CD8-positive, alpha-beta T cell (primary cell): ENCODE measurements at places on chromosomes 16 and 17.

- DNase-seq, result no peak
These were observed 154.0 kb upstream of the SDK2 start for GRCh38 chr17:73798111-73798748.

- no peak for DNase-seq
These were observed 36.3 kb upstream of the CDH1 start for GRCh38 chr16:68700831-68701230.

DNA sequence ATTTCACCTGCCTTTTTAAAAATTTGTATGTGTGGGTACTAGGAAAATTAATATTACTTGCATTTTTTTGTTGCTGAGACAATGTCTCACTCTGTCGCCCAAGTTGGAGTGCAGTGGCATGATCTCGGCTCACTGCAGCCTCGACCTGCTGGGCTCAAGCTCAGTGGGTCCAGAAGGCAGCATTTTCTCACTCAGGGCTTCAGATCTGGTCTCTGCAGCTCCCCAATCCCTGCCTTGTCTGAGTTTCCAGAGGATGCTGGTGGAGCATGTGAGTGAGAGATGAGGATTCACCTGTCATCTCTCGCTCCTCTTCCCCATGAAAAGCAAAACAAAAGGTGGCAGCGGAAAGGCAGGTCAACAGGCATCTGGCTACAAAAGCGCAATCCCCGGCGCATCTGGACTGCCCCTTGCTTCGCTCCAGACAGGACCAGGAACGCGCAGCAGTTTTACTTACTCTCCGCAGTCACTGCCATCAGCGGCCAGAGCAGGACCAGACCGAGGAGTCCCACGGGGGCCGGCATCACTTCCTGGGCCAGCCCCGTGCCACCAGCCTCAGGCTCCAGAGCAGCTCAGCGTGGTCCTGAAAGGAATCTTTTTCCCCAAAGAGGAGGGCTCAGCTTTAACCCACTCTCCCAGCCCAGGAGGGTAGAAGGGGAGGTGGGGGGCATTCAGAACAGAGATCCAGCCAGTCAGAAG lies 59.9 kb downstream of the LITAF start:
- DNase-seq, result no peak

- no peak for DNase-seq
These were observed 29.7 kb downstream of the SLC5A11 start for GRCh38 chr16:24875466-24875865.

DNA sequence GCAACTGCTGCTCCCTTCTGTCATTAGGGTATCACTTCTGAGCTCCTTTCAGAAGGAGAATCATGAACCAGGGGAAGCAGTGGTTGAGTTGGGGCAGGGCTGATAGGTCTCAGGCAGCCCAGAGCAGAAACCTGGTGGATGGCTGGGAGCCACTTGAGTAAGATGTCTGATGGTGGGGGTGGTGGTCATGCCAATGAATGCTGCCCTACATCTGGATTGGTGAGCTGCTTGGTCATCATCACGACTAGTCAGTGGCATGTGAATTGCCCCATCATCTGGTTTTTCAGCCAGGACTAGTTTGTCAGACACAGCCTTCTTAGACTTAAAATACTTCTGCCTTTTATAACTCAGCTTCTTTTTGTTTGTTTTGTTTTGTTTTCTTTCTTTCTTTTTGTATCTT lies 2.6 kb downstream of the GID4 start:
- DNase-seq, result no peak

DNA sequence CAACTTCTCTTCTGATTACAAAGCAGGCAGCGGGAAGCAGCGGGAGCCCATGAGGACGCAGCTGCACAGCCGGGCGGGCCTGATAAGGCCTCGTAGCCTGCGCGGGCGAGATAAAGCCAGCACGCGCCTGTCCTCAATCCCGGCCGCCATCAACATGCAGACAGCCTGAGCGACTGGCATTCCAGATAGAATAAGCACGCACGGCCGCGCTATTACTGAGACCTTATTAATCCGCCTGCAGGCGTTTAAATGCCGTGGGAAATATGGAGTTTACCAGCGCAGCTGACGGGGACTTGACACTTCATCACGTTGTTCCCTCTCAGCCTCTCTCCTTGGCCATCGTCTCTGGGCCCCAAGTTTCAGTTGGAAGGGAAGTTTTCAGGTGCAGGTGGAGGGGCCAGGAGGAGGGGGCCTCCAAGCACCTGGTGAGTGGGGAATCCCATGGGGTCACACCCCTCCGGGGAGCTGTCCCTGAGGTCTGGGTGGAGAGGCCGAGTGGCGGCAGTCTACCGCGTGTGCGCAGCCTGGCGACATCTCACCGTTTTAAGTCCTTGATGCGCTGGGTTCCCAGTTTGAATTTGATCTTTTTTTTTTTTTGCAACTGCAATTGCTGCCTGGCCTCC lies 27.3 kb upstream of the CBFA2T3 start:
- no peak for DNase-seq

- no peak for DNase-seq
These were observed 6.6 kb downstream of the CAPN15 start for GRCh38 chr16:534135-534534.

DNA sequence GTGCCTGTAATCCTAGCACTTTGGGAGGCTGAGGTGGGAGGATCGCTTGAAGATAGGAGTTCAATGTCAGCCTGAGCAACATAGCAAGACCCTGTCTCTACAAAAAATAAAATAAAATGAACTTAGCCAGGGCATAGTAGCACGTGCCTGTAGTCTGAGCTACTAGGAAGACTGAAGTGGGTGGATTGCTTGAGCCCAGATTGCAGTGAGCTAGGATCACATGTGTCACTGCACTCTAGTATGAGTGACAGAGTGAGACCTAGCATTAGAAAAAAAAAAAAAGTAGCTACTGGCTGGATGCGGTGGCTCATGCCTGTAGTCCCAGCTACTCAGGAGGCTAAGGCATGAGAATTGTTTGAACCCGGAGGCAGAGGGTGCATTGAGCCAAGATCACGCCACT lies 6.0 kb downstream of the ADAP2 start:
- no peak for DNase-seq
